ENCODE measurements at places on chromosomes 4 and X.

GRCh38 chrX:51894697-51895336 lies 1.4 kb downstream of the MAGED1 start:
- H3K4me1 ChIP-seq = no peaks in the 10 kb centered on the region
- peak overlapping the region; percentile 79 for H3K4me3 ChIP-seq
- DNase-seq = peak; percentile 38
- H3K36me3 ChIP-seq = peaks cover 2% of the 10 kb centered on the region
- no peaks in the 10 kb centered on the region for H3K27me3 ChIP-seq

DNA sequence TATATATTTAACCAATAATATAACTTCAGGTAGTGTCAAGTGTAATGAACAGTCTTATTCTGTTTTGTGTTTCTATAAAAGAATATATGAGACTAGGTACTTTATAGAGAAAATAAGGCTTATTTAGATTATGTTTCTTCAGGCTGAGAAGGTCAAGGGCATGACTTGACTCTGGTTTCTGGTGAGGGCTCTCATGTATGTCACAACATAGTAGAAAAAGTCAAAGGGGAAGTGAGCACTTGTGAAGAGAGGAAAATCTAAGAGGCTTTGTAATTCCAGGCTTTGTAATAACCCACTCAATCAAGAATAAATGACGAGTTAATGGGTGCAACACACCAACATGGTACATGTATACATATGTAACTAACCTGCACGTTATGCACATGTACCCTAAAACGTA lies 27.6 kb downstream of the PRR32 start:
- no peak for DNase-seq
- no peaks in the 10 kb centered on the region for H3K4me1 ChIP-seq
- H3K4me3 ChIP-seq = no peak overlapping the region
- H3K36me3 ChIP-seq = no peaks in the 10 kb centered on the region

GRCh38 chr4:7166237-7166636 lies 26.1 kb upstream of the SORCS2 start:
- no peaks in the 10 kb centered on the region for H3K36me3 ChIP-seq
- no peaks in the 10 kb centered on the region for H3K27me3 ChIP-seq
- peaks cover 8% of the 10 kb centered on the region for H3K4me1 ChIP-seq
- no peak overlapping the region for H3K27ac ChIP-seq
- H3K4me3 ChIP-seq = no peak overlapping the region

DNA sequence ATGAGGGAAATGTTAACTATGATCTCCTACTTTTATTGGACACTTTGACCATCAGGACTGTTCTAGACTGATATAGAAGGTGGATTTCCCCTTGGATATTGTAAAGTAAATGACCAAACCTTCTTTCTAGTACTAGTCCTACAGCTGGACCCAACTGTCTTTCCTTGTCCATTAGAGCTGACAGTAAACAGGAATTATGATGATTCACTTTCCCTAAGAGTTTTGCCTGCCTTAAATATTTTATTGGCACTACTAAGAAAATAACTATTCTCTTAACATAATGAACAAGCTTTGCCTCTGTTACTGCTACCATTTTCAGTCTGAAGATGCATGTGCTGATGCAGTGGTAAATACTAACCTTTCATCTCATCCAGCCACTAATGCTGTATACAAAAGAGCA lies 915.4 kb downstream of the CENPC start:
- no peaks in the 10 kb centered on the region for H3K36me3 ChIP-seq
- no peak for DNase-seq
- H3K27me3 ChIP-seq = no peaks in the 10 kb centered on the region
- no peaks in the 10 kb centered on the region for H3K4me1 ChIP-seq
- H3K27ac ChIP-seq = no peak overlapping the region

DNA sequence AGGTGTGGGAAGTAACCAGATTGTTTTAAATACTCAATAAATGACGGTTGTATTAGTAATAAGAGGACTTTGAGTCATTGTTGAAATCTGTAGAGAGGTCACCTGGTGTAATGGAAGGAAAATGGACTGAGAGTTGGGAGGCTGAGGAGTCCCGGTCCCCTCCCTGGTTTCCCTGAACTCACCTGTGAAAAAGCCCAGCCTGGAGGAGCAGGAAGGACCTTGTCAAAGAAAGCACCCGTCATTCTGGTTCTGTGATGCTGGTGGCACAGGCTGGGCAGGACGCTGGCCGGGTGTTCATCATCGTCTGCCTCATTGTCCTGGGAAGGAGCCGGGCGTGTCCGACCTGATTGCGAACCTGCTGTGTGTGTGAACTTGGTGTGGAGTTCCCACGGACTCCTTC lies 70.8 kb downstream of the SORCS2 start:
- no peak for DNase-seq
- H3K27me3 ChIP-seq = no peaks in the 10 kb centered on the region
- H3K4me3 ChIP-seq = no peak overlapping the region
- H3K4me1 ChIP-seq = no peaks in the 10 kb centered on the region
- H3K36me3 ChIP-seq = no peaks in the 10 kb centered on the region

DNA sequence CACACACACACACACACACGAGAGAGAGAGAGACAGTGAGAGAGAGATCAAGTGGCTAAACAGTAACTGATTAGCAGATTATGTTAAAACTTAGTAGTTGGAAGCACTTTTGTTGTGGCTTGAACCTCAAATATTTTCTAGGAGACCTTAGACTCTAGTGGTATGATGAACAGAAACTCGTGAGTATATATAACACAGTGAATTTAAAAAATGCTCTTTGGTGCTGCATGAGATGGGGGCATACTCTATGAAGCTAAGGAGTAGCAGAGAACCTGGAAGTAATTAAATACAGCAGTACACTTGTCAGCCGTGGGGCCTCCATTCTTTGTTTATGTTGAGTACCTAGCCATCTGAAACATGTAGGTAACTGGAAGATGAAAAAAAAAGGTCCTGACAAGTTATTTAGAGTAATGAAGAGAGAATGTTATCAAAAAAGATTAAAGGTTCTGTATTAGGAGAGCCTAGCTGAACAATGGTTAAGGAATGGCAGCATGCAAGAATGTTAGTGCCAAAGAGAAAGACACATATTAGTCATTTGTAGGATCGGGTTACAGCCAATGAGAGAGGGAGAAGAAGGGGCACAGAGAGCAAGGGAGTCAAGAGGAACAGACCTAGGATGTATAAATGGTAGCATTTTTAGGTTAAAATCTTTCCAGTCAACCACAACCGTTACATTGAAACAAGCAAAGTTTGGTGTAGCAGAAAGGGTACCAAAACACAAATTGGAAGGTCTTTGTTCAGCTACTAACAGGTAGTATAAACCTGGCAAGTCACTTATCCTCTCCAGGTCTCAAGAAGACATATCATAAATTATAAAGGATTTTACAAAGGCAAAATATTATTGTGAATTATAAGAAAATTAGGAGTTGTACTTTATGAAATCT lies 316.7 kb upstream of the DIPK2B start:
- H3K4me3 ChIP-seq = no peak overlapping the region
- no peaks in the 10 kb centered on the region for H3K27me3 ChIP-seq
- no peaks in the 10 kb centered on the region for H3K4me1 ChIP-seq
- DNase-seq = peak; percentile 22
- H3K36me3 ChIP-seq = no peaks in the 10 kb centered on the region

GRCh38 chr4:153295131-153295755 lies 49.2 kb upstream of the MND1 start:
- H3K4me1 ChIP-seq = peaks cover 14% of the 10 kb centered on the region
- H3K4me3 ChIP-seq = no peak overlapping the region
- no peaks in the 10 kb centered on the region for H3K27me3 ChIP-seq
- no peak for DNase-seq
- H3K27ac ChIP-seq = peak overlapping the region; percentile 27

DNA sequence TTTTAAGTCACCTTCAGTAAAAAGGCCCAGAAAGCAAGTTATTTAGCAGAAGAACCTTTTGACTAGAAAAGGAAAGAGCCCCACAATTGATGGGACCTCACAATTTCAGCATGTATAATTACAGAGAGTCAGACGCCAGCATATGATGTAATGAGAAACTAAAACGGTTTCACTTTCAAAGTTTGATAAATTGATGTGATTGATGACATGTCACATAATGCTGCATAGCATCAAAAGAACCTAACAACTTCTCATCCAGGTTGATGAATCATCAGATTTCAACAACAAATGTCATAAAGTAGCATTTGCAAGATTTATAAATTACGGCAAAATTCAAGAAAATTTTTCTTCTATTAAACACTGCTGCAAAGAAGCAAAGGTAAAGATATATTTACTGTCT lies 3.9 kb upstream of the GAR1 start:
- H3K4me3 ChIP-seq = no peak overlapping the region
- H3K27me3 ChIP-seq = no peaks in the 10 kb centered on the region
- H3K4me1 ChIP-seq = peaks cover 3% of the 10 kb centered on the region
- no peak overlapping the region for H3K27ac ChIP-seq
- DNase-seq = no peak

GRCh38 chrX:19902110-19902509 lies 14.7 kb upstream of the SH3KBP1 start:
- no peaks in the 10 kb centered on the region for H3K27me3 ChIP-seq
- no peak overlapping the region for H3K27ac ChIP-seq
- no peak overlapping the region for H3K4me3 ChIP-seq
- no peaks in the 10 kb centered on the region for H3K36me3 ChIP-seq

DNA sequence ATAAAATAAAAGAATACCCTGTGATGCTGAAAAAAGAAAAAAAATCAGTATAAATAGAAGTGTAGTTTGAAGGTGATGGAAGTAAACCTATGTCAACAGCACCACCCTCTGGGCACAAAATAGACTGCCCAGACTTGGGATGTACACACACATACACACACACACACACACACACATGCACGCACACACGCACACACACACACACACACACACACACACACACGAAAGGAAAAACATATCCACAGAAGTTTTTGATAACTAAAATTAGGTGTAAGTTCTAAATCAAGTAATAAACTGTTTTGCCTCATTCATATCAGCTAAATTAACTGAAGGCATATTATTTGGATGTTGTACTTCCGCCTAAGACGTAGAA lies 40.5 kb downstream of the ANXA5 start:
- no peaks in the 10 kb centered on the region for H3K36me3 ChIP-seq
- no peaks in the 10 kb centered on the region for H3K27me3 ChIP-seq
- no peak for DNase-seq

DNA sequence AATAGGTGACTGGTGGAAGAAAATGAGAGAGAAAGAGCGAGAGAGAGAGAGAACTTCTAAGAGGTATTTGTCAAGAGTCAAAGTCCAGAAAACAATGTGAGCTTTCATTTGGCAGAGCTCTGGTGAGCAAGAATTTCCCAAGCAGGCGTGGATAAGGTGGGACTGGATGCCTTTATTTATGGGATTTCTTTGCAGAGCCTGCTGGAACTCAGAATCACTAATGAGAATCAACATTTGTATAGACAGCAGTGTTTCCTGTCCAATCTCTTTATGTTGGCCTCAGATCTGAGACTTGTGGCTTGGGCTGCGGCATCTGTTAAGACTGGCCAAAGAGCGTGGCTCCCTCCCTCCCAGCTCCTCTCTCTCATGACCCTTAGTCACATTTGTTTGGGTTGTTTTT lies 67.9 kb upstream of the TBL1X start:
- H3K36me3 ChIP-seq = no peaks in the 10 kb centered on the region
- H3K4me1 ChIP-seq = no peaks in the 10 kb centered on the region
- DNase-seq = no peak
- no peak overlapping the region for H3K27ac ChIP-seq
- no peaks in the 10 kb centered on the region for H3K27me3 ChIP-seq
- no peak overlapping the region for H3K4me3 ChIP-seq

DNA sequence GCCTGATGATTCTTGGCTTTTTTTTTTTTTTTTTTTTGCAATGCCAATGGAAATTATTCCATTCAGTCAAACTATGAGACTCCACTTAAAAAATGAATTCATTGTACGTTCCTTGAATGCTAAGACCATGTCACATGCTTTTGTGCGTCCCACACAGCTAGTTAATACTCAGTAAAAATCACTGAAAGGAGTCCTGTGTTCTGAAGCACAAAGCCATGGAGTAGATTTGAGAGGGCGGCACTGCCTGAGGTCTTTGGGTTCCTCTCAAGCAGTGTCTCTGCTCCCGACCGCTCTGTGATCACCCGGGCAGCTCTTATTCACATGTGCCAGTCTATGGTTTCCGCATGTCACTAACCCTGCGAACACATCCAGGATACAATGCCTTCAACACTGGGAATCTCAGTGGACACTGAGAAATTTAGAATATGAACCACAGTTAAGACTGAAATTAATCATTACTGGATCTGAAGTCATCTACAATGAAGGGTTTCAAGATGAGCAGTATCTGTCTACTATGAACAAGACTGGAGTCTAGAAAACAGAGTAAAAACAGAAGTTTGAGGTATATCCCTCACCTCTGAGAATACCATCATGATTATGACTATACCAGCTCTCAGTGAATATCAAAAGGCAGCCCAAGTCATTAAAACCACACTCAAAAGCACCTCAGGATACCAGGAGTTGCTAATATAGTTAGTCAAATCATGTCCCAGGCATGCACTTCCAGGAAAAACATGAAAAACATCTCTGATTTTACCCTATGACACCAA lies 193.0 kb downstream of the MGST2 start:
- no peak overlapping the region for H3K27ac ChIP-seq
- H3K36me3 ChIP-seq = no peaks in the 10 kb centered on the region
- H3K4me1 ChIP-seq = no peaks in the 10 kb centered on the region
- DNase-seq = no peak

DNA sequence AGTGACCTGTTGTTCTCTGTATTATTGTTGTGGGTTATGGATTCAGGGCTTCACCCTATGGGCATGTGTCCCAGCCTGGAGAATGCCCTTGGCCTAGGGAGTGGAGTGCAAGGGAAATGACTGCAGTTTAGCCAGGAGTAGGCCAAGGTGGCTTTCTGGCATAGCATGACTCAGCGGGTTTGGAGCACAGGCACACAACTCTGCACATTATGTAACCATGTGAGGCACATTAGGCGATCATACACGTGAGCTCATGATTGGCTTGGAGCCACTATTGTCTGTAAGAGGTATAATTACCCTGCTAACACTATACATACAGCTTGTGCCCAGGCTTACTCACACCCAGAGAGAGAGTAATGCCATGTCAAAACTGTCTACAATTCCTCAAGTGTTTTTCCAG lies 35.1 kb upstream of the TACR3 start:
- DNase-seq = no peak
- H3K36me3 ChIP-seq = no peaks in the 10 kb centered on the region
- H3K27ac ChIP-seq = no peak overlapping the region
- H3K4me1 ChIP-seq = no peaks in the 10 kb centered on the region
- H3K4me3 ChIP-seq = no peak overlapping the region

DNA sequence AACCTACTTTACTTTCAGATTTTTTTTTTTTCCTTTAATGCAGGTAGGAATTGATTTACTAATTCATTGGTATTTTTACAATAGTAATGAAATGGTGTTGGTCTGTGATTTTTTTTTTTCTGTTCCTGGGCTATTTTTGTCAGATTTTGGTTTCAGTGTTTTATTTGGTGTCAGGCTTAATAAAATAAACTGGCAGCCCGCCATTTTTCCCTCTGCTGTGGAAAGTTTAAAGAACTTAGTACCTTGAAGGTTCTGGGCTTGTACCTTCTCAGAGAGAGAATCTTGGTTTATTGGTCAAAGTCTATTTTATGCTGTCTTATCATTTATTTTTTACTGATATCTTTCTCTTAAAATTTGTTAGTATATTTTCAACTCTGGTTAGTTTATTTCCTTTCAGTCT lies 64.0 kb upstream of the RHOH start:
- H3K4me1 ChIP-seq = no peaks in the 10 kb centered on the region
- no peaks in the 10 kb centered on the region for H3K36me3 ChIP-seq
- no peaks in the 10 kb centered on the region for H3K27me3 ChIP-seq
- H3K27ac ChIP-seq = no peak overlapping the region
- no peak overlapping the region for H3K4me3 ChIP-seq
- no peak for DNase-seq
